ENCODE measurements at places on chromosomes 1 and 21.

DNA sequence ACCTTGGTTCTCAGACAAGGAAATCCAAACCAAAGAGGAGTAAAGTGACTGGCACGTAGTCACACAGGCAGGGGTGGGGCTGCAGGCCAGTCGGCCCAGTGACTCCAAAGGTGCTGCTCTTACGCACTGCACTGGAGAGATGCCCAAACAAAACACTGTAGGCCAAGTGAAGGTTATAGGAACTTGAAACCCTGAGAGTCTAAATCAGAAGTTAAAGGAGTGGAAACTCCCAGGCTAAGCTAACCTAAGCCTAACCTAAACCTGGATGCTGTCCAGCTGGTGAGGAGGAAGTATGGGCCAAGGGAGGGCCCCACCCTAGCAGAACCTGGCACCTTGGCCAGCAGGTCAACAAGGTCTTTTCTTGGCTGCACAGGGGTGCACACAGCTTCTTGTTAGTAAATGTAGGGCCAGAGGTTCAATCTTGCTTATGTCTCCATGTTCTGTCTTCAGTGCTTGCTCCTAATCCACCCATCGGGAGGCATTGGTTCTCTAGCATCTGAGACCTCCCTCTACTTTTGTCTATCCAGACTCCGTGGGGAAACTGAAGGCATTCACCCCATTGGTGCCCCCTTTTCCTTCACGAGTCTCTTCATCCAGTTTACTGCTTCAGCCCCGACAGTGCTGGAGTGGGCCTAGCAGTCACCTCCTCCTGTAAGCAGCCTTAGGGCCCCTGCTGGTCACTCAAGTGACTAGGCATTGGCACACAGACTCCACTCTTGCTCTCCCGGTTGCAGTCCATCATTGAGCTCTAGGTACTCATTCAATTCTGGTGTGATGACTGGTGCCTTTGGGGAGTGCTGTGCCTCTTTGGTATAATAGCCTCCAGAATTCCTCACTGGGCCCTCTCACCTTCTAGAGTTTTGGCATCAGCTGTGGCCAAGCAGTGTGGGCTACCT is 12.9 kb upstream of the TMEM125 start:
- DNase-seq = no peak

GRCh38 chr1:87594736-87595383 is 266.2 kb downstream of the LMO4 start:
- DNase-seq = no peak

DNA sequence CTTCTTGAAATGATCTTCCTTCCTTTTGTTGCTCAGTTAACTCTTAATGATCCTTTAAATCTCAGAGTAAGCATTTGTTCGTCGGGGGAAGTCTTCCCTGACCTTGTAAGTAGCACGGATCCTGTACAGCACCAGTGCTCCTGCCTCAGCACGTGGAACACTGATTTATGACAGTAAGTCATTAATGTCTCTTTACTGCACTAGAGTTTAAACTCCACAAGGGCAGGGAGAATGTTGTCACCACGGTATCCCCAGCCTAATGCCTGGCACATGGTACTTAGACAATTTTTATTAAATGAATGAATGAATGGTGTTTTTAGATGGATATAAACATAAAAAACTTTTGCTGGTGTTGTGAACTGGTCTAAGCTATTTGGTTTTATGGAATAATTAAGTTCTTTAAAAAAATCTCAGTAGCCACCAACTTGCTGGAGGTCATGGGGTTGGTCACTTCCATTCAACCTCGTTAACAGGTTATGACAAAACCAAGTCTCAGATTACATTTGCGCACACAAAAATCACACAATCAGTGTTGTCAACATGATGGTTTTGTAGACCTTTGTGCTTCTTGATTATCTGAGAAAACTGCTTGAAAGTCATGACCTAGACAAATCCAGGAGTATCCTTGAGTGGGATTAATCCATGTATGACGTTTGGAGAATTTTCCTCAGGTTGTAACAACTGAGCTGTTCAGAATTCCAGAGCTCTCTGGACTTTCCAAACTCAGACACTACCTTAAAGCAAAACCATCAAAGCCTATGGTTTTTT is 326.9 kb downstream of the DUSP10 start:
- DNase-seq = no peak

- no peak for DNase-seq
These were observed 407.8 kb downstream of the PTPRC start for GRCh38 chr1:199046618-199047017.

DNA sequence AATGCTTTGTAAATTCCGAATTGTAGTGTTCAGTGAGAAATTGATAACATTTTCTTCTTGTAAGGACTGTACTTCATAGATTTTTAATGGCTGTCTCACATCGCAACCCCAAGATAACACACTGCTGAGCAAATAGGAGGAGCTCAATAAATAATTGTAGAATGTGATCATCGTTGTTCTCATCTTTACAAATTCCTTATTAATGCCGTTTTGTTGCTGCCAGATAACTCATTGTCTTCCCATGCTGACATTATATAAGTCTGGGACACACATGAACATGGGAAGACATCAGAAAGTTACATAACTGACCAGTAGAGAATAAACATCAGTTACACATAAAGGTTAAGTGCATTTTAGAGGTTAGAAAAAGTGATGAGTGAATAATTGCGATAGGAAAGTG is 46.4 kb upstream of the TSPAN2 start:
- DNase-seq = no peak

DNA sequence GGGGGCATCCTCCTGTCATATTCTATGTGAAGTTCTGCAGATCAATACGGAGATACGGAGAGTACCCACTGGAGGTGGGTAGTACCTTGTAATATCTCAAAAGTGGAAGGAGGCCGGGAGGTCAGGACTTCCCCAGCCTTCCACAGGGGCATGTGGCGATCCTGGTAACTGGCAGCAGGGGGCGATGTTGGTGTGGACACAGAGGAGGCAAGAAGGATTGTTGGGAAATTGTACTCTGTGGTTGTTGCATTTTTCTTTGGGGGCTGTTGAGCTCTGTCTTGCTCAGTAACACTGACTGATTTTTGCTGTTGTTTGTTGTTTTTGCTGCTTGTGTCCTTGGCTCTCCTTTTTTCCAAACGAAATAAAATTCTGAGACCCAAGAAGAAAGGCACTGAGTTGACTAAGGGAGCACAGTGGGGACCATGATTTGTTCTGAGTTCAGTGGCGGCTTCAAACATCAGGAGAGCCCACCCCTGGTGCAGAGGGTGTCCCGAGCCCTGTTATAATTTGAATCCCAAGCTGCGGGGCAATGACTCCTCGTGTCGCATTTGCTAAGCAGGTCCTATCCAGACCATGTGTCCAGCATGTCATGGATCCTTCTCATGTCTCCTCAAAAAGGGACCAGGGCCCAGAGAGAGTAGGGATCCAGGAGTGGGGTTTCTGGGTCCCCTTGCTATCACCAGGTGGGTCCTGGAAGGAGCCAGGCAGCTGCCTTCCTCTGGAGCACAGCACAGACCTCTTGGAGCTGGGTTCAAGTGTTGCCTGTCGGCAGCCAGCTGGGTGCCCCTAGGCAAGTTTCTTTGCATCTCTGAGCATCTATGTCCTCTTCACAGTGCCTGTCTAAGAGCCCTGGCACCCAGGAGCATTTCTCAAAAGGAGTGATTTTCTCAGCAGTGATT is 22.8 kb downstream of the LHX4 start:
- DNase-seq = peak; percentile 58

- DNase-seq = peak; percentile 16
These were observed 302.7 kb downstream of the DUSP10 start for GRCh38 chr1:221439008-221439746.
